ENCODE measurements at places on chromosomes 1 and 21.

DNA sequence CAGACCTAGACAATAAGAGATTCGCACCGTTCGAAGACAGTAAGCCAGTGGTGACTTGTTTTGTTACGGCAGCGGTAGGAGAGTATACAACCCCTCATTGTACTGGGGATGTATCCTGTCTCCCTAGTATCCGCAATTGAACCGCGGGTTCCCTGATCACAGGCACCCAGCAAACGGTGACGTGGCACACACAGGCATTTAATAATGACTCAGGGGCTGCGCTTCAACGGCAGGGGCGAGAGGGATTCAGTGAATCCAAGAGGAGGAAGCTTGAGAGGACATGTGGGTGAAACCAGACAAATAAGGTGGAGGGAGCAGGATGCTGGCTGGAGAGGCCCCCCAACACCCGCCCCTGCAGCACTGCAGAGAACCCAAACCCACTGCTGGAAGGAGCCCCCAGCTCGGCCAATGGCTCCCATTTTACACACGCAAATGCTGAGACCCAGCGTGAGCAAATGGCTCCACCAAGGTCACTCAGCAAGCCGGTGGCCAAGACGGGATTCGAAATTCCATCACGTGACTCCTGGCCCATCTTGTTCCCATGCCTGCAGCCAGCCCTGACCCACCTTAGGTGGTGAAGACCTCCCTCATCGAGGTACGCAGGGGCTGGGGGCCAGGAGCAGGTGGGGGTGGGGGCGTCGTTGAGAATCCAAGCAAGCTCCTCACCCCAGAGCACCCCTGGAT lies 149.9 kb downstream of the SYF2 start:
- no peak for DNase-seq

- DNase-seq, result no peak
These were observed 107.2 kb upstream of the VAV3 start for GRCh38 chr1:108072212-108072611.

- DNase-seq, result no peak
These were observed 352 bp downstream of the KCNK1 start for GRCh38 chr1:233614173-233614742.

DNA sequence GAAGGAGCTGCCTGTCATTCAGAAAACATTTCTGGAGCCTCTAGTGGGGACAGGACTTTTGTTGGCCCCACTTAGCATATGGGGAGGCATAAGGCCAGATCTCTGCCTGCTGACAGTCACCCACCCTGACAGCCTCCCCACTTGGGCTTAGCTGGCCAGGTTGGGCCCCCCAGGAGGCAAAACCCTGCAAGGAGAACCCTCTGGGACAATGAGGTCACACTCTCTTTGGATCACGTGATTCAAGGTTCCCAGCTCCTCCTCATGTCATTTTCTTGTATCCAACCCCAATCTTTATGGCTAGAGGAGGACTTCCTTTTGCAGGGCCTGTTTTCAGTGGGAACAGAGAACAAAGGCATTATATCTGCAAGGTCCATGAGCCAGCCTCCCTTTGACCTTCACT lies 60.0 kb downstream of the NAV1 start:
- no peak for DNase-seq

- DNase-seq, result no peak
These were observed 35.1 kb downstream of the SLC44A3 start for GRCh38 chr1:94855307-94855700.

GRCh38 chr1:85088408-85088784 lies 40.1 kb upstream of the MCOLN3 start:
- no peak for DNase-seq

DNA sequence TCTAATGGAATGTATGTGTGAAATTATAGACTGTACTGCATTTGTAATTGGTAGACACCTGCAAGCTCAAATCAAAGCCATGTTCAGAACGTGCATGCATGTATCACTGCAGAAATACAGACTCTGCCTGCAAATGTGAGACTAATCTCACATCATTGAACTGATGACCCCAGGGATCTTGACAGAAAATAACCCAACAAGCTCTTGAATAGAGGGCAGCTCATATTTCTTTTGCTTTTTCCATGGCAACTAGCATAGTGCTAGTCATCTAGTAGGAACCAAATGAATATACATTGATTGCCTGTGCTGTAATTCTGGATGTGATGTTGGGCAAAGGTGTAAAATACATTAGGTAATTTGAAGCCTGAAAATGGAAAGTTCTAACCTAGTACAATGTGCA lies 62.4 kb downstream of the PTPRC start:
- DNase-seq, result no peak

GRCh38 chr1:58805716-58806571 lies 22.1 kb upstream of the JUN start:
- DNase-seq, result no peak

GRCh38 chr1:26368006-26368405 lies 4.5 kb downstream of the ZNF683 start:
- DNase-seq, result no peak

DNA sequence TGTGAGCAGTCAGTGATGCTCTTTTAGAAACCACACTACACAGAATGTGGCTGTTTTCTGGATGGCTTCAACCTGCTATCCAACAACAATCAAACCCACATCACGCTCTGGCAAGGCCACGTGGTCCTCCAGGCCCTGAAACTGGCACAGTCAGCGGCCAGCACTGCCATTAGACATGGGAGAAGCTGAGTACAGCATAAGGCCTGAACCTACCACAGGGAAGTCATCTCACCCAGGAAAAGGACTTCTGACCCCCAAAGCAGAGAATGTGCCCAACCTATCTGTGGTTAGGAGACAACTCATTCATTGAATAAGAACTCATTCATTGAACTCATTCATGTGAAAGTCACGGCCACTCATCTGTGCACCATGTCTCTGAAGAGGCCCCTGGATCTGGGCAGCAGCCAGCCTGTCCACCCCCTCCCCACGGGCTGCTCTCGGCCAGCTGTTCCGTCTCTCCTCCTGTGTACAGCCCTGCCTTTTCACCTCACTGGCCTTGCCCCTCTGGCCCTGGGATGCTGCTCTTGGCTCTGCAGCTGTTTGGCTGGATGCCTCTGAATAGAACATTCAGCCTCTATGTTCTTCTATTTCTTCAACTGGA lies 41.1 kb downstream of the C1orf198 start:
- DNase-seq, result peak; percentile 33

GRCh38 chr1:3384407-3384806 lies 70.1 kb upstream of the ARHGEF16 start:
- no peak for DNase-seq

DNA sequence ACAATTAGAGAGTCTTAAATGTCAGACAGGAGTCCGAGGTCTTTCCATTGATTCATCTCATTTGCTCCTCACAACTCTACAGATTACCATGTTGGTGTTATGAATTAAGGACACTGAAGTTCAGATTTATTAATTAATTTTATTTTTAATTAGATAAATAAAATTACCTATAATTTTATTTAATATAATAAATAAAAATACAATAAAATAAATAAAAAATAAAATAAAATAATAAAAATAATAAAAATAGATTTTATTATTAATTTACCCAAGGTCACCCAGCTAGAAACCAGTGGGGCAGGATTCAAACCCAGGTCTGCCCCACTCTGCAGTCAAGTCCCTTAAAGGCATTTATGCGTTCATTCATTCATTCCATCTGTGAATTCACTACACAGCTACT lies 72.2 kb downstream of the VWA5B1 start:
- DNase-seq, result no peak

DNA sequence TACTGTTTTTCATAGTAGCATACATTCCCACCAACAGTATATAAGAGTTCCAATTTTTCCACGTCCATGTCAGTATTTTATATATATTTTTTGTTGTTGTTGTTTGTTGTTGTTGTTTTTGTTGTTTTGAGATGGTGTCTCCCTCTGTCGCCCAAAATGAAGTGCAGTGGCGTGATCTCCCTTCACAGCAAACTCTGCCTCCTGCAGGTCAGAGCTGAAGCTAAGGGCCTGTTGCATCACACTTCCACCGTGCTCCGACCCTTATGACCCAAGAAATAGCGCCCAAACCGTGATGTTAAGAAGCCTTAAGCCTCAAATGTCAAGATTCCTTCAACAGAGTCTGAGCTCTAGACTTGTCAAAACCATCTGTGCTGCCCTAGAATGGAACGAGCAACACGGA lies 2032.3 kb downstream of the MRPL39 start:
- no peak for DNase-seq
